ENCODE measurements at places on chromosomes 3 and 15.

GRCh38 chr15:53808058-53808706 lies 48.7 kb upstream of the WDR72 start:
- no peak for DNase-seq

DNA sequence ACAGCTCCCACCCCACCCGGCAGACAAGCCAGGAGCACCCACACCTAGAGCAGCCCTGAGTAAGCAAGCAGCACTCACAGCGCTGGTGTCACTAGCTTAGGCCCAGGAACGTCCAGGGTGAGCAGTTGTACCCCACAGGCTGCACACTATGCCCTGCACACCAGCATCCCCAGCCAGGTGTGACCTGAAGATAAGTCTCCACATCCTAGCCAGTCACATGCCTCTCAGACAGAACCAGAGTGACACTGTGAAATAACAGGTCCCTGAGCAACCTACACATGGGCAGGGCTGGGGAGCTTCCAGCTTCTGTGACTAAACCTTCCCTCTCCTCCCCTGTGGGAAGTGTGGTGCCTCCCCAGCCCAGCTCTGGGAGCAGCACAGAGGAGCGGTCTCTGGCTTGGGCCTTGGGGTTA lies 253.6 kb downstream of the UACA start:
- no peak for DNase-seq

DNA sequence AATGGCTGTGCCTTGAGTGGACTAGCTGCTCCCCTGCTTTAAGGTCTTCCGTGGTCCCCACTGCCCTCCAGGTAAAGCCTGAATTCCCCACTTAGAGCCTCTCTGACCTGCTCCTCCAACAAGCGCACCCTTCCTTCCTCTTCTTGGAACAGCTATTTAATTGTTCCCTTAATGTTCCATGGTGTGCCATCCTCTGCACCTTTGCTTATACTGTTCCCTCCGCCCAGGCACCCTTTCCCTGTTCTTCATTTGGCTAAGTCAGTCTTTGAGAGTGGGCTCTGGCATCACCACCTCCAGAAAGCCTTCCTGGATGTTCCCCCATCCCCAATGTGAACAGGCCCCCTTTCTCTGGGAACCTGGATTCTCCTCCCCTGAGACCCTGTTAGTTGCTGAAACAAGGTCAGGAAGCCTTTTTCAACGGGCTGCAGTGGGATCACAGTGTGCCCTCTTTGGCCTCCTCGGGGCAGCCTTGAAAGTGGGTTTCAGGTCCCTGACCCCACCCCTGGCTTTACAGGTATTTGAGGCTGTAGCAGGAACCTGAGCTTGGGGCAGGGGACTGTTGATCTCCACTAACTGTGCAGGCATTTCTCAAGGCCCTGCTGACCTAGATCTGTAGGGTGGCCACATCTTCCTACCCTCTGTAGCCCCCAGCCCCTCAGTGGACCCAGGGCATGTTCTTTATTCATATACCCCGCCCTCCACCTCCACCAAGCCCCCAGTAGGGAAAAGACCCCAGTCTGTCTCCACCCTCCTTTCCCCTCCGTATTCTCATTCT lies 5.0 kb downstream of the ISLR start:
- no peak for DNase-seq

DNA sequence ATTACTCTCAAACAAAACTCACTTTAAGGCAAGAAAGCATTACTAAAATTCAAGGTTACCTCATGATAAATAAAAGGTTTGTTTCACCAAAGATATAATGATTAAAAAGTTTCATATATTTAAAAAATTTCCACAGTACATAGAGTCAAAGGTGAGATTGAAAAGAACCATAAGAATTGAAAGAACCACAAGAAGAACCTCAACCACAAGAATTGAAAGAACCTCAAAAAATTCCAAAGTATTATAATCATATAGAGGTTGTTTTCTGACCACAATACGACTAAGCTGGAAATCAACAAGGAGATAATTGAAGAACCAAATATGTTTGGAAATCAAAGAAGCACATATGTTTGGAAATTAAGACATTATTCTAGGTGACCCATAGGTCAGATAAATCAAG lies 52.7 kb downstream of the SLC25A36 start:
- DNase-seq = no peak

- DNase-seq = no peak
Measured at GRCh38 chr15:85753791-85754452, 40.8 kb downstream of the KLHL25 start.
